ENCODE measurements at places on chromosomes 1 and 21.

DNA sequence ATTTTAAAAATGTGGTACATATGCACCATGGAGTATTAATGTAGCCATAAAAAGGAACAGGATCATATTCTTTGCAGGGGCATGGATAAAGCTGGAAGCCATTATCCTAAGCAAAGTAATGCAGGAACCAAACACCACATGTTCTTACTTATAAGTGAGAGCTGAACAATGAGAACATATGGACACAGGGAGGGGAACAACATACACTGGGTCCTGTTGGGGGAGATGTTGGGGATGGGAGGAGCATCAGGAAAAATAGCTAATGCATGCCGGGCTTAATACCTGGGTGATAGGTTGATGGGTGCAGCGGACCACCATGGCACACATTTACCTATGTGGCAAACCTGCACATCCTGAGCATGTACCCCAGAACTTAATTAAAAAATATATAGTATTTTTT, 352.5 kb upstream of the KAZN start:
- DNase-seq: no peak

GRCh38 chr1:168467452-168467851, 76.3 kb downstream of the XCL2 start:
- DNase-seq: peak; percentile 27

GRCh38 chr1:187262731-187263130, 434.0 kb downstream of the PLA2G4A start:
- no peak for DNase-seq

GRCh38 chr1:44806025-44806703, 987 bp downstream of the DYNLT4 start:
- DNase-seq: no peak

DNA sequence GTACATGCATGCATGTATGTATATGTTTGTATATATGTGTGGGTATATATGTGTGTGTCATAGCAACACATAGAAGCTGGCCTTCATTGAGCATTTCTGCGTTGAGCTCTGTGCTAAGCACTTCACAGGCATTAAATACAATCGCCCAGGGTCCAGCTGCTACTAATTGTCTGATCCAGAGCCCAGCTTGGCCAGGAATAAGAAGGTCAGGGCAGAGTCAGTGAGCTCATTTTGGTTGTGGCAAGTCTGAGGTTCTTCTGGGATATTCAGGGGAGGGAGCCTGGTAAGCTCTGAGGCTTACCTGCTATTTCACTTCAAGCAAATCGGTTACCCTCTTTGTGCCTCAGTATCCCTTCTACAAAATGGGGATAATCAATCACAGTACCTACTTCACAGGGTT, 59.6 kb downstream of the FOXO6 start:
- no peak for DNase-seq

GRCh38 chr1:52955129-52955970, 28.3 kb downstream of the SCP2 start:
- peak; percentile 81 for DNase-seq

DNA sequence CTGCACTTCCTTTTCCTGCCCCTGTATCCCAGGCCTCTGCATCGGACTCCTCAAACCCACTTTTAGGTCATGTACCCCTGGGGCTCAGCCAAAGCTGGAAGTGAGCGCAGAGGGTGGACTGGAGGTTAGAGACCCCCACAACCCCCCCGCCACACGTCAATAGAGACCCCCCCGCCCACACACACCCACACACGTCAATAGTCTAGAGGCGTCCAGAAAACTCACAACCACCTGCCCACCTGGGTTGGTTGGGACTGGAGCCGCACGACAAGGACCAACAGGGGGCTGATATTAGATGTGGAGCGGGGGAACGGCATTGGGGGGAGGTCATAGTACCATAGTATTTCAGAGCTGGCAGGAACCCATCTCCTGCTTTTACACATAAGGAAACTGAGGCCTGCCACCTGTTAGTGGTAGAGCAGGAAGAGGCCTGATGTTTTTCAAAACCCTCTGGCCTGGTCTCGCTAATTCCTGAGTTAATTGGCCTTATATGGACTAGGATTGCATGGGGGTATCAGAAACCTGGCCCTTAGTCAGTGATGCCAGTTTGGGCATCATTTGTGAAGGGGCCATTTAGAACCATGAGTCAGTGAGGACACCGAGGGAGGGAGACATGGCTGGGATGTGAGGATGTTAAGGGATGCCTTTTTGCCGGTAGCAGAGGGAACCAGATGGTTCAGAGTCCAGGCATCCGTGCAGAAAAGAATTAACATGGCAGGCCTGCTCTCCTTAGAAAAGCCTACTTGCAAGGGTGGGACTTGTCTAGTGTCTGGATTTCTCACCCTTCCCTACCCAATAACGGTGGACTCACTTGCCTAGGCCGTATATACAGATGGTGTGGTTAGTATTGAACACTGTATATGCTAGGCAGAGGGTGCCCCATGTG, 1.1 kb downstream of the NENF start:
- no peak for DNase-seq

DNA sequence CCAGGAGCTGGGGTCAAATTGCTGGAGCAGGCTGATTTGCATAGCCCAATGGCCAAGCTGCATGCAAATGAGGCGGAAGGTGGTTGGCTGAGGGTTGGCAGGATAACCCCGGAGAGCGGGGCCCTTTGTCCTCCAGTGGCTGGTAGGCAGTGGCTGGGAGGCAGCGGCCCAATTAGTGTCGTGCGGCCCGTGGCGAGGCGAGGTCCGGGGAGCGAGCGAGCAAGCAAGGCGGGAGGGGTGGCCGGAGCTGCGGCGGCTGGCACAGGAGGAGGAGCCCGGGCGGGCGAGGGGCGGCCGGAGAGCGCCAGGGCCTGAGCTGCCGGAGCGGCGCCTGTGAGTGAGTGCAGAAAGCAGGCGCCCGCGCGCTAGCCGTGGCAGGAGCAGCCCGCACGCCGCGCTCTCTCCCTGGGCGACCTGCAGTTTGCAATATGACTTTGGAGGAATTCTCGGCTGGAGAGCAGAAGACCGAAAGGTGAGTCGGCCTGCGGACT, at the start of gene GADD45A:
TSS of gene GADD45A (plus strand) at position 135 of the 491 bp plus-strand sequence. CDS start at position 429, 294 bp downstream.
- DNase-seq: peak; percentile 98

DNA sequence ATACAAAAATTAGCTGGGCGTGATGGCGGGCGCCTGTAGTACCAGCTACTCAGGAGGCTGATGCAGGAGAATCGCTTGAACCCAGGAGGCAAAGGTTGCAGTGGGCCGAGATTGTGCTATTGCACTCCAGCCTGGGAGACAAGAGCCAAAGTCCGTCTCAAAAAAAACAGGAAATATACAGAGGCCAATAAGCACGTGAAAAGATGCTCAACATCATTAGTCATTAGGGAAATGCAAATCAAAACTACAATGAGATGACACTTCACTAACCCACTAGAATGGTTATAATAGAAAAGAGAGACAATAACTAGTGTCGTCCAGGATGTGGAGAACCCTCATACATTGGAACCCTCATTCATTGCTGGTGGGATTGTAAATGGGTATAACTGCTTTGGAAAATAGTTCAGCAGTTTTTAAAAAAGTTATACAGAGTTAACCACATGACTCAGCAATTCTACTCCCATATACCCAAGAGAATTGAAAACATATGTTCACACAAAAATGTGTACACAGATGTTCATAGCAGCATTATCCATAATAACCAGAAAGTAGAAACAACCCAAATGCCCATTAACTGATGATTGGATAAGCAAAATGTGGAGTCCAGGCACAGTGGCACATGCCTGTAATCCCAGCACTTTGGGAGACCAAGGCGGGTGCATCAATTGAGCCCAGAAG, 6.4 kb upstream of the E2F2 start:
- no peak for DNase-seq

DNA sequence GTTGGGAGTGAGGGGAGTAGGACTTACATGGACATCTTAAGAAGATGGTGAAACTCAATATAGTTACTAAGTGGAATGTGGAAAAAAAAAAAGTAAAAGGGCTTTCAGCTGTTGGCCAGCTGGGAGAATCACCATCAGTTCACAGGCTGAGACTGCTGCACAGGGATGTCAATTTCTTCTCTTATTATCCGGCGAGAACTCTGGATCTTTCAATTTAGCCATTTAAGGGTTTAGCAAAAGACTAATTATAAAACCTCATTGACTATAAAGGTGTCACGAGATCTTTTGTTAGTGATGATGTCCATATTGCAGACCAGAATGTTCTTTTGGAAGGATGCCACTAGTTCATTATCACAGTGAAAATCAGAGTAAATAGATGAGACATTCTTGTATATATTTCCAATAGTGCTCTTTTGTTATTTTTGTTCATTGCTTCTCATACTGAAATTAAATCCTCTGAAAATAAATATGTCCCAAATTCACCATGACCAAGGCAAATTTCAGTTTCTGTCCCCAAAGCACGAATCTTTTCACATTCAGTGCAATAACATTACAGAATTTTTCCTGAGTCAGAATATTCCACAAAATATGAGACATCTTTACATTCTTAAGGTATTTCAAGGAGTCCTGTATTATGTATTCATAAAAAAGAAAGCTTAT, 266.1 kb downstream of the DNM3 start:
- no peak for DNase-seq

- no peak for DNase-seq
These were observed 11.0 kb downstream of the NHLH2 start for GRCh38 chr1:115829947-115830346.

GRCh38 chr1:108847494-108847893, 9.4 kb downstream of the AKNAD1 start:
- no peak for DNase-seq

- no peak for DNase-seq
These were observed 4.8 kb upstream of the ATP1A1 start for GRCh38 chr1:116368241-116368640.

DNA sequence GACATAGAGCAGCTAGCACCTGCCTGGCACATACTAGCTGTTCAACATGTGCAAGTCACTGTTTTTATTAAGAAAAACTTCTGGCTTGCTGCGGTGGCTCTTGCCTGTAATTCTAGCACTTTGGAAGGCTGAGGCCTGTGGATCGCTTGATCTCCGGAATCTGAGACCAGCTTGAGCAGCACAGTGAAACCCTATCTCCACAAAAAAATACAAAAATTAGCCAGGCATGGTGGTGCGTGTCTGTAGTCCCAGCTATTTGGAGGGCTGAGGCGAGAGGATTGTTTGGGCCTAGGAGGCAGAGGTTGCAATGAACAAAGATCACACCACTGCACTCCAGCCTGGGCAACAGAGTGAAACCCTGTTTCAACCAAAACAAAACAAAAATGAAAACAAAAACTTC, 27.7 kb upstream of the C8B start:
- no peak for DNase-seq

DNA sequence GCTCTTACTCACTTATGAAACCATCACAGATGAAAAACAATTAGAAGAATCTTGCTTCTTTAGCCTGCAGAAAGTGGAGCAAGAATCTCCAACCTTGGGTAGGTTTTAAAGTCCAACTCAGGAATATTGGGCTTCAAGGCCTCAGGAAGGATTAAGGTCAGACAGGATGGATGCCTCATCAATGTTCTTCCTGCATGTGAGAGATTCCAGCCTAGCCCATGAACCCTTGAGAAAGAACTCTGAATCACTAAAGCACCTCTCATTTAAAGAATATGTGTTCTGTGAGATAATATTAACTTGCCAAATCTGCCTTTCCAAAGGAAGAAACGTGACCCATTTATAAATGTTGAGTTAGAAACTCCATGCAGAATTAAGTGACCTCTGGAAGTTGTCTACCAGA, 345.2 kb upstream of the CAMK1G start:
- no peak for DNase-seq

DNA sequence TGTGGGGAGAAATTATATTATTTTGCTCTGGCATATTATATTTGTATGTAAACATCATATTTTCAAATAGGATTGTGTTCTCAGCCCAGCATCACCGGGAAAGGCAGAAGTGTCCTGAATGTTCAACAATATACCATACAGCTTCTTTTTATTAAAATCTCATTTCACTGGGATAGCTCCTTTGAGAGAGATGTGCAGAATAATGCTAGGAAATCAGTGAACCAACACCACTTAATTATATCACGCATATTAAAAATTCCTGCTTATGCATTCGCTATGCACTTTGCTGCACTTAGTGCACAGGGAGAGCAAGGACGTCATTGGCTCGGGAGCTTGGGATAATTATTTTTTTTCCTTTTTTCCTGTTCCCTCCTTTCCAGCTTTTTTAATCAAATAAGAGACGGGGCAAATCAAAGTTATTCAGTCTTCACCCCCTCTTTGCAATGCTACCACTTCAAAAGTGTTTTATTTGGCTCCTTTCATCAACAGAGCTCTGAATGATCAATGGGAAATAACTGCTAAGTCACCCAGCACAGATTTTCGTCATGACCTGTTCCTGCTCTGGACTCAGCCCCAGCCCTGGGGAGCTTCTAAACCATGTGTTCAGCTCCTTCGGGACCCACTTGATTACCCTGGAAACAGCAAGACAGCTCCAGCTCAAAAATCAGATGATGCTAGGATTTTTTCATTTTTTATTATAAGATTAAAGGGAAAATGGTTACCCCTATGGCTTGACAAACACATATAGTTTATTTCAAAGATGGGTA, 165.5 kb upstream of the DUSP10 start:
- no peak for DNase-seq

DNA sequence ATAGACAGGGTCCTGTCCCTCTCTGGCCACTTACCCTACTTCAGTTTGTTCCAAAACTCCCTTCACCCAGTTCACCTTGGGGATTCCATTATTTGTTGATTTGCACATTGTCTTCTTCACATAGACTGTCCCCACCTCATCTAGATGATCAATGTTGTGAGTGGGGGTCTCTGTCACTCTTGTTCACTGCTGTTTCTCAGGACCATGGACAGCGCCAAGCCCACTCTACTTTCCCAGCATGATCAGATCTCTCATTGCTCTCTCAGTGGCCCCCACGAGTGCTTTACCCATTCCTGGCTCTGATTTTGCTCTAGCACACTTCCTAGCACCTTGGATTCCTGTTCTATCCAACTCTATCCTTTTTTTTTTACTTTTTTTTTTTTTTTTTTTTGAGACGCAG, 45.4 kb upstream of the IGSF21 start:
- no peak for DNase-seq

DNA sequence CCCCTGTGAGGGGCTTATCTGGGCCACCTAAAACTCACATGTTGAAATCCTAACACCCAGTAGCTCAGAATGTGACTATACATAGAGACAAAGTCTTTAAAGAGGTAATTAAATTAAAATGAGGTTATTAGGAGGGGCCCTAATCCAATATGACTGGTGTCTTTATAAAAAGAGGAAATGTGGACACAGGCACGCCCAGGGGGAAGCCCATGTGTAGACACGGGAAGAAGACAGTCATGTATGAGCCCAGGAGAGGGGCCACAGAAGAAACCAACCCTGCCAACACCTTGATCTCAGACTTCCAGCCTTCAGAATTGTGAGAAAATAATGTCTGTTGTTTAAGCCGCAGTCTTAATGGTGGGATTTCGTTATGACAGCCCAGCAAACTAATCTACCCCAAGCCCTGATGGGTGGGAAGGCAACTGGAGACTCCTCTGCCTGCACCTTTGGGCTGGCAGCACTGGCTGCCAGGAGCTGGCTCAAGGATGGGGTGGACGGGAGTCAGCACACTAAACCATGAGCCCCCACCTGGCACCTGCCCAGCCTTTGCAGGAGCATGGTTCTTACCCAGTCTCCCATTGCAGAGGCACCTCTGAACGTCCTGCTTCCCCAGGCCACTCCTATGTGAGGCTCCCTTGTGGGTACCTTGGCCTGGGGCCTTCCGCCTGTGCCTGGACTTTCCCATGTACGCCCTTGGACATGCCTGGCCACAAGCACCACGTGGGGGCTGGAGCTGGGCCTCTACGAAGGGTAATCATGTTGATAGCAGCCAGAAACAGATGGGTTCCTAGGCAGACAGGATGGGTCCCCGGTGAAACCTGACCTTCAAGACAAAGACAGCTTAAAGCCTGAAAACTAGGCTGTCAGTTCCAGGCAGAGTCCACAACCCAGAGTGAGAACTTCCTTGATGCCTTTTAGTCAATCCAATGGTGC, 57.1 kb upstream of the DMRTB1 start:
- DNase-seq: no peak

- DNase-seq: no peak
These were observed 81.8 kb downstream of the LRRC7 start for GRCh38 chr1:69649383-69649990.
